ENCODE measurements at places on chromosomes 5 and 9.
A peak's percentile ranks its signal among the peaks of the same experiment; 100 is the strongest.

DNA sequence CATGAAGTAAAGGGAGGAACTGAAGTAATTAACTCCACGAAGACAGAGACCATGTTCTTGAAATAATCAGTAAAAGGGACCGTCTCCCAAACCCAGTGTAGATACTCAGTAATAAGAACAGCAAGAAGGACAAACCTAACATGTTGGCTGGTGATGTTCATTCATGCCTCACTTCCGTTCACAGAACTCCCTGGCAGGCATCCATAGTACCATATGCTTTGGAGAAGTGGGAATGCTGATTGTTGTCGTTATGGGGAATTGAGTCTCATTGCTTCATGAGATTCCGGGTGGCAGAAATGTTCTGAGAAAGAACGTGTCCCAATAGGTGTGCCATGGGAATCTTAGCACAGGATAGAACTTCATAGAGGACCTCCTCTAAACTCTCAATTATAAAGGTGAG, 452.3 kb downstream of the ZSWIM6 start:
- DNase-seq: peak; percentile 21

- DNase-seq: no peak
These were observed 426.5 kb downstream of the IRX1 start for GRCh38 chr5:4022056-4022670.

GRCh38 chr5:151318850-151319732, 15.5 kb upstream of the SLC36A3 start:
- no peak for DNase-seq

GRCh38 chr5:172546196-172546595, 91.9 kb upstream of the SH3PXD2B start:
- no peak for DNase-seq

DNA sequence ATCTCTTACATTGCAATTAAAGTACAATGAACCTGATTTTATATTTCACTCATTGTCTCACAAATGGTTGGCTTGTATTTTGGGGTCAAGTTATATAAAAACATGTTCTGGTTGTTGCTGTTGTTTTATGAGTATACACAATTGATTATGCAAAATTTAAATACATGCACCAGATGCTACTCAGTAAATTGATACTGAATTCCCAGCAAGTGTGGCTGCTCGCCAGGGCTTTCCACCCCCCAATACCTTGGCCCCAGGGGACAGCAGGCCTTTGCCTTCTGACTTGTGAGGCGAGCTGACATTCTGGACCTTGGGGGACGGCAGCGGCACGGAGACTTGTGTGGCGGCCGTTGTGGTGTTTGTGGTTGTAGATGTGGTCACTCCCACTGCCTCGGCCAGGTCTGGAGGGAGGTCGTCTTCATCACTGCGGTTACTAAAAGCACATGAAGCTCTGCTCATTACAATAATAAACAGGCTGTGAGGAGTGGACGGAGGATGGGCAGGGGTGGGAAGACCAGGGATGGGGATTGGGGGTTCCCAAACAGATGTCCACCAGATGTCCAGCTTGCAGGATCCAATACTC, 27.0 kb upstream of the FRRS1L start:
- DNase-seq: no peak

DNA sequence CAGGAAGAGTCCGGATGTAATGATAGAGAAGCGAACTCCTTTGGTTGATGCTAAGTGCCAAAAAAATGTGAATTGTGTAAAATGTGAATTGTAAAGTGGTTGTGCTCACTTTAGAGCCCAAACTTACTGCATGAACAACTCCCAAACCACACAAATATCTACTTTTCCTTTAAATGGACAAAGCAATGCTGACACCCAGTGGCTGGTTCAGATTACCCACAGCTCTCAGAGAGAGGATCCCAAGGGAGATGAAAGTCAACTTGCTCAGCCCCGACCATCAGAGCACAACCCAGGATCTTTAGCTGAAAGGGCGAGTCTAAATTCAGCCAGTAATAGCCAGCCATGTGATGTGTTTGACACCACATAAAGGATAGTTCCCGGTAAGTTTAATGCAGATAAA, 133.7 kb downstream of the NMUR2 start:
- DNase-seq: peak; percentile 7

DNA sequence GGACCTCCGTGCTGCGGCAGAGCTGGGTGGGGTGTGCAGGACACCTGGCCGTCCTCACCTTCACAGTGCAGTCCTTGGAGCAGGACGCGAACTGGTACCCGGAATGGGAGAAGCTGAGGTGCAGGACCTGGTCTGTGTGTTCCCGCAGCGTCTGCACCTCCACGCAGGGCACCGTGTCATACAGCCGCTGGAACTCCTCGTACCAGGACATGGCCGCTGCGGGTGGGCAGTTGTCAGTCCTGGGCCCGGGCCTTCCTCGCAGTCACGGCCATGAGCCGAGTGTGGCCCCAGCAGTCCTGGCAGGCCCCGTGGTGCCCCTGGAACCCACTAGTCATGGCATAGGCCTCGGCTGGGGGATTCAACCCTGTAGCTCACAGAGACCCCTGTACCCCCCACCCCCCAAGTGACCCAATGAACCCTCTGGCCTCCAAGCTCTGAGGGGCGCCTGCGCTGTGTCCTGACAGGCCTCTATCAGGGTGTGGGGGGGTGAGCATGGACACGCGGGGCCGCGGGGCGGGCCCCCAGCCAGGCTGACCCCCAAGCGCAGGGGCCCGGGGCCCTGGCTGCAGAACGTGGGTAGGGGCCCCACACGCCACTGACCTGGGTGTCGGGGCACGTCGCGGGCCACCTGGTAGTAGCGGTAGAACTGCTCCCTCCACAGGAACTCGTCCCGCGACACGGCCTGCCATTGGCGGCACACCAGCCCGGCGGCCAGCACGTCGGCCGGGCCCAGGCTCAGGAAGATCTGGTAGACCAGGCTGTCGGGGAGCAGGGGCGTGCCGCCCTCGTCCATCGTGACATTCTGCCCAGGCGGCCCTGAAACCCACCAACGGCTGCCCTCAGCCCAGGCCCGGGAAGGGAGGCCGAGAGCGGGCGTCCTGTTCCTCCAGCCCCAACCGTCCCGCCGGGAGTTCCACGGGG, 987 bp downstream of the FBXW5 start:
- DNase-seq: no peak

DNA sequence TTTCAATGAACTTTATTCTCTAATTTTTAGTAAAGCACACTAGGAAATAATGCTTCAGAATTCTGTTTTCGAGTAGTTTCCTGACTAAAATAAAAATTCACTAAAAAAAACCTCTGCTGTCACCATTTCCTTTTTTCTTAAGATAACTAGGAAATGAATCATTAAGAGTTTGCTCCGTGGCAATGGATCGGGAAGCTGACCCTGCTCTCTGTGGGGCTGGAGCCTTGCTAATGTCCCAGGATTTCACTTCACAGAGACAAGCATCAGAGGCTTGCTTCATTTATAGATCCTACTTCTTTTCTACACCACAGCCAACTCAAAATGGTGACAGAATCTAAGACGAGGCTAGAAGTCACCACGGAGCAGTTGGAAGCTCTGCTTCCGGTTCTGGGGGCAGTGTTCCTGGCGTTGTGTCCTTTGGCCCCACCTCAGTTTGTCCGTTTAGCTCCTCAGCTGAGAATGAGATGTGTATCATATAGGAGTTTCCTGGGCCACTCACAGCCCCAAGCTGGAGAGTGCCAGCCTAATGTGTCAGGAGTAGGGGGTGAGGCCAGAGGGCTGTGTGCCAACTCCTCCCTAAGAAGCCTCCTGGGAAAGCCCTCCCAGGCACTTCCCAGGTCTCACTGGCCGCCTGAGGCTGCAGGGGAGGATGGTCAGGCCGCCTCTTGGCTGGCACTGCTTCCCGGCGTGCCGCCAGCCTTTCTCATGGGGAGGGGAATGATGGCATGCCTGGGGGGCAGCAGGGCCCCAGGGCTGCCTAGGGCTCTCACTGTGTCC, 19.6 kb downstream of the TENT4A start:
- DNase-seq: peak; percentile 83

DNA sequence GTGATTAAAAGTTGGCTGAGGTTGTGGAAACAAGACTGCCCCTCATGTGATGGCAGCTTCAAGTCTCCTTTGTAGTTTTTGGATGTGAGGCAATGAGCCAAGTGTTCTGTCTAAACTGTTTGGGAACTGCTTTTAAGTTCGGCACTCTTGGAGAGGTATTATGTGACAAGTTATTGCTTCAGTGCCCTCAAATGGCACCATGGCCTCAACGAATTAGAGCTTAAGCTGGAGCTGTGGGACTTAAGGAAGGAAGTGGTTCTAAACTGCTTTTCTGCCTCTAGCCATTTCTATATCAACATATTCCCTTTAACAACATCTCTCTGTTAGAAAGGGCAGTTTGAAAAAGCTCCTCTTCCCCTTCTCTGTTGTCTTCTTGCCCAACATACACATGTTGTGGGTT, 227.7 kb downstream of the RFK start:
- no peak for DNase-seq

GRCh38 chr9:89358376-89358916, 40.1 kb downstream of the SECISBP2 start:
- no peak for DNase-seq

DNA sequence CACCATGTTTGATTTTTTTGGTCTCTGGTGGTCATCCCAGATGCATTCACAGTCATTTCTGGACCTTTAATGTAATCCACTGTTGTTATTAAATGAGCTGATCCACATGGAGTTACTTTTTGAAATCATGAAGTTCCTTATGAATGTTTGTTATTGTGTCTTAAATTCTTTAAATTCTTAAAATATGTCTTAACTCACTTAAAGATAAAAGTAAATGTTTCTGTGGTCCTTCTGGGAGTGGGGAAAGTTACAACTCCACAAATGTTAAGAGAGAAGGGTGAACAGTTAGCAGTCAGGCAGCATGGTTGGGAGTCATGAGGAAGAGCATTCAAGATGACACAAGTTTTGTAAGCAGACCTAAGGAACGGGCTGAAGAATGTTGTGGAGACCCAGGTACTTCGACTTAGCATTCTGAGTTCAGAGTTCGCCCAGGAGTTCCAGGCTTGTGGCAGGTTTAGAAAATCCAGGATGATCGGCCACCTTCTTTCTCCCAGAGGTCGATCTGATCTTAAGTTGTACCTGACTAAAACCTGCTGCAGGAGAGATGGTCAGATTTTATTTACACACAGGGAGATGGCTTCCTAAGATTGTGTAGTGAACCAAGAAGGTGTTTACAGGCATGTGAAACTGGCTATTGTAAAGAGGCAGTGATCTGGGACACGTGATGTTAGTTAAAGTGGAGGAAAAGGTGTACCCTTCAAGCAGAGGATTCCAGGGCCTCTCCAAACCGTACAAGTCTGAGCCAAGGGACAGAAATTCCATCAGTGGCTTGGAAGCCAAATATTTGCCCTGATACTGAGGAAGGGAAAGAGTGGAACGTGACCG, 17.2 kb downstream of the SLC1A1 start:
- peak; percentile 76 for DNase-seq

DNA sequence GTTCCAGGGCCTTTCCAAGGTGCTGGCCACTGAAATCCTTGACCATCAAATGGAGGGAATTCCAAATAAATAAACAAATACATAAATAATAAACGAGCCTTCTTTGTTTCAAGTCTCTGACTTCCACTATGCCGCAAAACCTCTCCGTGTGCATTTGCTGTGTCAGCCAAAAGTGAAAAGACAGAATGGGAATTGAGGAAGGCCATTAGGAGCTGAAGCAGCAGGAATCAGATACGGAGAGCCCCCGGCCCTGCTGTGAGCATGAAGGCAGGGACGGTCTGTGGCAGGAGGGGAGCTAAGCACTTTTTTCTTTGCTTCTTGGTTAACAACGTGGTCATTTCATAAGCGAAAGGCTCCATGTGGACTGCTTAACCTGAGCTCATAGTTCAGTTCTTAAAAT, 26.1 kb downstream of the PLPPR1 start:
- DNase-seq: no peak

DNA sequence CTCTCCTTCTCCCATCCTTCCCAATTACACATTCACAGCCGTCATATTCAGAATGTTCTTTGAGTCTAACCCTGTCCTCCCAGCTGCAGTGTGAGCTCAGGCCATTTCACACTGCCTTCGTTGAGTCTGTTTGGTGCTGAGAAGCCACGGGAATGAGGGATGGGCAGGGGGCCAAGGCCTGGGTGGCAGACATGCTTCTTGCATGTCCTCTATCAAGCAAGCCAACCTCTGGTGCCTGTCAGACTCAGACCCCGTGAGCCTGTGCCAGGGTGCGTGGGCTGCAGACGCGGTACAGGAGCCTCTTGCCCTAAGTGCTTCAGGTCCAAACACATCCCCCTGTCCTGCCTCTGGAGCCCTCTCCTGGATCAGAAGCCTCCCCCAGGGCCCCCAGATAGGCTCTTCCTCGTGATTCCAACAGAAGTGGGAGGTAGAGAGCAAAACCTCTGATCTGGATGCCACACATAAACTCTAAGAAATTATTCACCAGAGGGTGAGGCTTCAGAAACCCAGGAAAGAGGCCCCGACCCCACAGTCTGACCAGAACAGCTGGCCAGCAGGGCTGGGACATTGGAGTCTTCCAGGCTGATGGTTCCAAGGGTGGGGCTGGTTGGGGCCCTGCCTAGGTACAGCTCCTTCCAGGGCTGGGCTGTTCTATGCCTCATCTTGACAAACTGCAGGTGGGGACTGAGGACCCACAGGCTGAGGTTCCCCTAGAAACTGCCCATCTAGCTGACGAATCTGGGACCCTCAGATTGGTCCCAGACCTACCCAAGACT, 46.7 kb upstream of the CDKN2AIPNL start:
- peak; percentile 46 for DNase-seq

DNA sequence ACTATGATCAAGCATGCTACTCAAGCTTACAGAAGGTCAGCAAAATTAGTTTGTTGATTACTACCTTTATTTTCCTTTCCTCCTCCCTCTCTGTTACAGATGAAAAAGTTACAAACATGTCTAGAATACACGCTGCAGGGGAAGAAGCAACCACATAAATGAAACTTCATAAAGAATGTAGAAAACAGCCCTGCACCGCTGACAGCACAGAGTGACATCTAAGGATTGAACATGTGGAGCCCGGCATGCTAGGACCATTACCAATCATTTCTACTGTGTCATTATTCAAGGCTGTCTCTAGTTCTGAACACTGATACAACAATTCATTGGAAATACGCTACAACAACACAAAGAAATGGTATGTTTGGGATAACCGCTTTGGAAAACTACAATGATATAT, 261.1 kb downstream of the MLLT3 start:
- DNase-seq: no peak

DNA sequence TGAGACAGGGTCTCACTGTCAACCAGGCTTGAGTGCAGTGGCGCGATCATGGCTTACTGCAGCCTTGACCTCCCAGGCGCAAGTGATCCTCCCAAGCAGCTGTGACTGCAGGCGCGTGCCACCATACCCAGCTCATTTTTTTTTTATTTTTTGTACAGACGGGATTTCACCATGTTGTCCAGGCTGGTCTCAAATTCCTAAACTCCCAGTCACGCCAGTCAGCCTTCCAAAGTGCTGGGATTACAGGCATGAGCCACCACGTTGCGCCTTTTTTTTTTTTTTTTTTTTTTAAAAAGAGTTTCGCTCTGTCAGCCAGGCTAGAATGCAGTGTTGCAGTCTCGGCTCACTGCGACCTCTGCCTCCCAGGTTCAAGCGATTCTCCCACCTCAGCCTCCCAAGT, 27.1 kb upstream of the SRP19 start:
- DNase-seq: peak; percentile 1

DNA sequence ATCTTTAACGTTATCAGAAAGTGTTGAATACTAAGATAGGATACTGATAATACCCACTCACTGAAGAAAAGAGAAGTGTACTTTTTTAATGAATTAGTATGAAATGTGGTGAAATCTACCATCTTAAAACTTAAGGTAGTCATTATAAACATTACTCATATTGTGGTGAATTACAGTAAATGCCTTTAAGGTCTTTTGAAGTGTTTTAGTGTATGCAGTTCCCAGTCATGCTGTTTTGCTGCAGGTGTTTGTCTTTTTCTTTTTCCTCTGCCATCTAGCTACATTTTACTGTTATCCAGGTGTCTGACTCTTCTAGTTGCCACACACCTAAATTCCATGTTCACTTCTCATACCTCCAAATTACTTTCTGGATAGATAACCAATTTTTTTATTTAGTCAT, 72.6 kb downstream of the ERMP1 start:
- no peak for DNase-seq

Data from fibroblast of skin of back (primary cell).